ENCODE measurements at places on chromosomes 3 and 15.

GRCh38 chr15:51825698-51826097, 3.8 kb upstream of the TMOD3 start:
- DNase-seq, result no peak

GRCh38 chr15:83053151-83053550, 13.9 kb downstream of the BTBD1 start:
- DNase-seq, result no peak

GRCh38 chr15:41572866-41573265, 13.9 kb downstream of the TYRO3 start:
- no peak for DNase-seq

- no peak for DNase-seq
These were observed 283.3 kb upstream of the GRM7 start for GRCh38 chr3:6577584-6577983.

DNA sequence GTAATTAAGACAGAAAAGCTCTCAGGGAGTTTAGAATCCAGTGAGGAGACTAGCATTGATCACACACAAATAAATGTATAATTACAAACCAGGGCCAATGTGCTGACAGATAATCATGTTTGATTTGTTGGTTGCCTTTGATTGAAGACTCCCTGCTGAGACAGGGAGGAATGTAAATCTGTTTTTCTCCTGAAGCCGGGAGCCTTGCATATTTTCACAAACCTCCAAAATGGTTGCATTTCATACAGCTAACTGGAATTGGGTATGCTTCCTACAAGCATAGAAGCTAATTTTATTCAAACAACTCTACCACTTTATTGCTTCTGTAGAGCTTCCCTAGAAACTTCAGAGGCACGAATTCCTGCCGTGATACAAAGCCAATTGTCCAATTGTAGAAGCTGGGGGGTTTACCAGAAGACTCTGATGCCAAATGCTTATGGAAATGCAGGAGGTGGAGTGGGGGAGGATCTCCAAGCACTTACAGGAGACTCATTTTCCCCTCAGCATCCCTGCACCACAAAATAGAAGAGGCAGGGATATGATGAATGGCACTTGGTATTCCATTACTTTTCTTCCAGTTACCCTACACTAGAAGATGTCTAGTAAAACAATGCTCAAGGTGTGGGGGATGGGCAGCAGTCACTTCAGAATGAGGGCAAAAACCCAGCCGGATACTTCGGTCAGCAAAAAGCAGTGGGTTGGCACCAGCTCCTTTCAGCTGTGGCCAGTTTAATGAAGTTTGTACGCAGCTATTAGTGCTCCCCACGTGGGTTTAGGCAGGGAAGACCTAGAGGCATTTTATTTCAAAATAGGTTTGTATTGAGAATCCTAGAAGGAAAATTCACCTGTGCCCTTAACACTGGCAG, 11.4 kb upstream of the MEX3B start:
- DNase-seq, result no peak

DNA sequence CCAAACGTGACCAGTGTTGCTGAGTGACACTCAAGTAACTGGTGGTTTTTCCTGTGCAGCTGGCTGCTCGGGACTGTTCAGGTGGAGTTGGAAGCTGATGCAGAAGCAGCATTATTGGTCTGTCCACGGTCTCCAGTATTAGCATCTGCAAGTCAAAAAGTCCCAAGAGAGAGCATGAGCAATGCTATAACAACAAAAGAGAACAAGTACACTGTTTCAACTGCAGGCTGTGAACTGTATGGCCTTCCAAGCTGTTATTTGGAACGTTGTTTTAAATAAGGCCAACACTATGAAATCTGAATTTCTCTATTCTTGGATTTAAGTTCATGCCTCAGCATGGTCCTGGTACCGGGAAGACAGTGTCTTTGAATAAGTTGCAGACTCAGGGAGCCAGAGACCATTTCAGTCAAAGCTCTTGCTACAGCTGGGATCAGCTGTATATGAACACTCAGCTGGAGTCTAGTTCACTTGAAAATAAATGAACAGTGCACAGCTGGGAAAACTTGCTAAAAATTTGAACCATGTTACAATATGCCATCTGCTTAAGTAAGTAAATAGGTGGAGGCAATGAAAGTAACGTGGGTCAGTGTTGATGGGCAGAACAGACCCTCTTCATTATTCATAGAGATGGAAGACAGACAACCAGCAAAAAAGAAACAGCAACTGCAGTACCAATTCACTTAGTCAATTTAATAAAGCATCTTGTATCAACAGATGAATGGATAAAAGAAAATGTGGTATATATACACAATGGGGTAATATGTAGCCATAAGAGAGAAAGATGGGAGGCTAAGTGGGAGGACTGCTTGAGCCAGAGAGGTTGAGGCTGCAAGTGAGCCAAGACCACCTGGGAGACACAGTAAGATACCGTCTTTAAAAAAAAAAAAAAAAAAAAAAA, 45.1 kb downstream of the NR1I2 start:
- no peak for DNase-seq

DNA sequence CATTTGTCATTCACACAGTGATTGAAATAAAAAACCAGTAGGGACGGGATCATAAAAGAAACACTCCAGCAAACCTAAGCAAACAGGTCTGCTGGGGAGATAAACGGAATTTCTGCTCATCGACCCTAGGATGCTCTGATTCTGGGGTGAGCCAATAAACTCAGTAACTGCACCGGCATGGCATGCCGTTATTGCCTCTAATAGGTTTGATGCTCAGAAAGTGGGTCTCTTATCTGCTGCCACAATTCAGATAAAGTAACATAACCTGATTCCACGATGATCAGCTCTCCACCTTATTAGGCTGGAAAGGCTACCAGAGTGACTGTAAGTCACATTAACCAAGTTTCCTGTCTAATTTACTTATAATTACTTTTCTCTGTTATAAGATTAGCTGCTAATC, 19.6 kb downstream of the DCLK3 start:
- no peak for DNase-seq

DNA sequence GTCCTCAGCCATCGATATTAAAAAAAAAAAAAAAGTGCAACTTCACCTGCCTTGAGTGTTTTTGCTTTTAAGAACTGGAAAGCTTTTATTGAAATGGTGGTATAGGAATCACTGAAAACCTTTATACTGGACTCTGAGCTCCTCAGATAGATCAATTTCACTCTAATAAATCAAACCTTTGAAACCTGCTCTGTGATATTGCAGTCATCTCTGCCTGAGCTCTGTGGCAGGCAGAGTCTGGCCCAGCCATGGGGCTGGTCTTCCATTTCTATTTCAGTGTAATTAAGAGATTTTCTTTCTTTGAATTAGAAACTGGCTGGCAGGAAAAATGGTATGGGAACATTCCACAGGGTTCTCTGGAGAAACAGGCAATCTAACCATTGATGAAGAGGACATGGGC, 762.5 kb downstream of the AGBL1 start:
- no peak for DNase-seq

DNA sequence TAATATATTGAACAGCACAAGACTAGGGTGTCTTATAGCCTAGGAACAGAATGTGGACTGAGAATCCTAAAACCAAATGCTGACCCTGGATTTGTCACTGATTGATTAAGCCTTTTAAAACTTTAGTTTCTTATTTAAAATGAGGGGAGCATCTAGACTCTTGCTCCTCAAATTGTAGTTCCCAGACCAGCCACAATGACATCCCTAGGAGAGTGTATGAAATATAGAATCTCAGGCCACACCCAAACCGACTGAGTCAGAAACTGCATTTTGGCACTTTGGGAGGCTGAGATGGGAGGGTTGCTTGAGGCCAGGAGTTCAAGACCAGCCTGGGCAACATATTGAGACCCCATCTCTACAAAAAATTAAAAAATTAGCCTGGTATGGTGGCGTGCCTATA, 287.8 kb upstream of the UMPS start:
- DNase-seq, result no peak

GRCh38 chr3:172272698-172273097, 175.6 kb downstream of the GHSR start:
- DNase-seq, result no peak

DNA sequence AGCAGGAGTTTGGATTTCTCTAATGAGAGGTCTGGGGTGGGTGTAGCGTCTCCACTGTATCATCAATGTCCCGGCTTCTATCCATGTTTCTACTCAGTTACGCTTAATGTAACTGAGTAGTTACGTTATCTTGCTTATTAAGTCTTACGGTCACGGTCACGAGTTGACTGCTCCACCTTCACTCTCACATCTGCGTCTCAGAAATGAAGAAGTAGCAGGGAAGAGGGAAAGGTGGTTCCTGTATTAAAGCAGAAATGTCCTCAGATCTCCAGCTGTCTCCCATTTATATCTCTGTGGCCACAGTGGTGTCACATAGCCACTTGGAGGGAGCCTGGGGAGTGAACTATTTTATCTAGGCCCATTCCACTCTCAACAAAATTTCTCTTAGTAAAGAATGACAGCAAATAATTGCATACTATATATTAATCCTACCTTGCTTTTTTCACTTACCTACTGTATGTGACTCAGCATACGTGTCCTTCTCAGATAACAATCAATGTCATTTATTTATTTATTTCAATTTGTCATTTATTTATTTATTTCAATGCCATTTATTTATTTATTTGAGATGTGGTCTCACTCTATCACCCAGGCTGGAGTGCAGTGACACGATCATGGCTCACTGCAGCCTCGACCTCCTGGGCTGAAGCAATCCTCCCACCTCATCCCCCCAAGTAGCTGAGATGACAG, 39.7 kb upstream of the RNU6-1 start:
- DNase-seq, result no peak

DNA sequence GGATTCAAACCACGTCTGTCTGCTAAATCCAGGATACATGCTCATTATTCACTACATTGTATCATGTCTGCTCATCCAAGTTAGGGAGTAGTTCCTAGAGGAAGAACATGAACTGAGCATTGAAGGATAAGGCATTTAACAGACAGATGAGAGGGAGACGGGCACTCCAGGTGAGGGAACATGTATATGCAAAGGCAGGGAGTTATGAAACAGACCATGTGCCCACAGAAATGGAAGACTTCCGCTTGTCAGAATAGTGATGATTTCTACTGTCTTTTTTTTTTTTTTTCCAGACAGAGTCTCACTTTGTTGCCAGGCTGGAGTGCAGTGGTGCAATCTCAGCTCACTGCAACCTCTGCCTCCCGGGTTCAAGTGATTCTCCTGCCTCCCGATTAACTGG, 5.0 kb upstream of the NDUFAF1 start:
- DNase-seq, result no peak

- DNase-seq, result no peak
These were observed 43.6 kb downstream of the CACNA2D2 start for GRCh38 chr3:50459785-50460184.

- no peak for DNase-seq
These were observed 123.8 kb upstream of the PHLDB2 start for GRCh38 chr3:111735243-111735758.

DNA sequence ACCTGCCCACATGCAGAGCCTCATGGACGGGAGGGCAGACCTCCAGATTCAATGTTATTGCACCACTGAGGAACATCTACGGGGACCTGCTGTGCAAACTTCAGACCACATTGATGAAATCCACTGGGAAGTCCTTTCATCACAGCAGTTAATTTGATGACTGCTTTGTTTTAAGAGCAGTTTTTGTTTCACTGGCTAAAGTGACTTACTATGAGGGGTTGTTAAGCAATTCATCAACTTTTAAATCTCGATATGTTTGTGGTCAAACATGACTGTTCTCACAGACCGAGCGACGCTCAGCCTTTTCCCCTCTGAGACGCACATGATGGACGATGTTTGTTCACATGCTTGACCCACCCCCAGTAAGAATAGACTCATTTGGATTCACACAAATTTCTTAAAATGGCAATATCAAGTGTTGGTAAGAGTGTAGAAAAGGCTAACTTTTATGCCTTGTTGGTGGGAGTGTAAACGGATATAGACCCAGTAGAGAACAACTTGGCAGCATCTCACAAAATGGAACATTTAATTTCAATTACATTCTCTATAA, 35.9 kb upstream of the IREB2 start:
- no peak for DNase-seq

DNA sequence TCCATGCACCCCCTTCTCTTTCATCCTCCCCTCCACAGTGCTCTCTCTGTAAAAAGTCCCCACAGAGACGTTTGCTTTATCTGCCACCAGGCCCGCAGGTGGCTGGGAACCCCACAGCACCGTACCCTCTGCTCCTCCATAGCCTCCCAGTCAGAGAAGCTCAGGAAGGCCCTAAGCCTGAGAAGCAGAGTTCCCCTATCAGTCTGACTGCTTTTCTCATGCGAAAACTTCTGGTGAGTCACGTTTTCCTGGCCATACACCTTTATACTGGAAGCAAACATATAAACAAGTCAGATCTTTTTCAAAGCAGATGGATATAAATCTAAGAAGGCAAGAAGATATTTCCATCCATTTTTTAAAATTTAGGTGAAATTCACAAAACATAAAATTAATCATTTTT, 51.5 kb upstream of the MEF2A start:
- DNase-seq, result no peak

DNA sequence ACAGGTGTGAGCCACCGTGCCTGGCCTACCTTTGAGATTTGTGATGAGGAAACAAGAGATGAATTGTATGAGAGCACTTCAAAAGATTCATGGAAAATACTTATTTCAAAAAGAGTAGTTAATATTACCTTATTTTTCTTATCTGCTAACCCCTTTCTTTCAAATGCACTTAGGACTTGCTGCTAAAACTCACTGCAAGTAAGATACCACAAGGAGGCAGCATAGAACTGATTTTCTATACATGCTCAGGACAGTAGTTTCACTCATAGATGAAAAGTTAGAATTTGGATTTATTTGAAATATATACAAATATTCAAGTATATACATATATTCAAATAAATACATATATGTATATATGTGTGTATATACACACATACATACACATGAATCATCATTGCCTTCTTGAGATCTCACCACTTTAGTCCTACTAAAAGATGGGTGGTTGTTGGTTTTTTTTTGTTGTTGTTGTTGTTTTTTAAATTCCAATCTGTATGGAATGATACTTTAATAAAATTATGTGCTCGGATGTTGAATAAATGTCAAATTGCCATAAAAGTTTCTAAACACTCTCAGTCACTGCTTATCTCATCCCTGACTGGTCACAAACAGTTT, 2.4 kb downstream of the CCNDBP1 start:
- DNase-seq, result peak; percentile 54

GRCh38 chr3:186432189-186432588, 70.2 kb upstream of the DGKG start:
- DNase-seq, result peak; percentile 76

DNA sequence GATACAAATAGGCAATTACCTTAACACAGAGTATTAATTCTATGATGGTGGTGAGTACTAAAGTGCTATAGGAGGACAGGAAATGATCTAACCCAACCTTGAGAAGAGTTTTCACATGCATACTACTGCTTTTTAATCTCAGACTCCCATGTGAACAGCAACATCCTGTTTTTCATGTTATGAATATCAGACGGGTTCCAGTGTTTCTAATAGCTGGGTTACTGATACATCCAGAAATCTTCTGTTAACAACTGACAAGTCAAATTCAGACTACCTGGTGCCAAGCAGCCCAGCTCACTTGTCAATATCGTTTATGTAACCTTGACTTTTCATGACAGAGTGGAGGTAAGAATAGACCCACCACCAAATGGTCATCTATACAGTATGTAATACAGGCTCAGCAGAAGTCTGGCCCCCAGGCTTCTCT, 220.2 kb upstream of the COL8A1 start:
- DNase-seq, result no peak

- DNase-seq, result no peak
These were observed 48.7 kb upstream of the PCSK6 start for GRCh38 chr15:101538177-101538576.
